A549 treated with CpdA at 1 μM for 4 hours (cell line): ENCODE measurements at places on chromosomes 5 and 9. TPM values are rescaled to one million over a fixed set of nuclear protein-coding genes. Genes with fewer than 3 reads are reported as not detected.

FOXI1 gene
- total RNA-seq: not detected in 5 replicates

TSLP gene
- not detected in 5 replicates for total RNA-seq

ADGRD2 gene
- 0.03 TPM in 1 of 5 replicates, not detected in the others for total RNA-seq

NNT gene
- 10.6 to 14.9 TPM (median 12.0 TPM) in 5 replicates for total RNA-seq

UAP1L1 gene
- total RNA-seq: 9.7 to 15.4 TPM (median 11.3 TPM) in 5 replicates

C5orf46 gene
- not detected in 5 replicates for total RNA-seq

EEIG1 gene
- 65.8 to 85.4 TPM (median 74.9 TPM) in 5 replicates for total RNA-seq

FCN2 gene
- total RNA-seq: not detected in 5 replicates

NUP214 gene
- total RNA-seq: 23.9 to 29.2 TPM (median 24.3 TPM) in 5 replicates

NR5A1 gene
- 0.08 TPM in 1 of 5 replicates, not detected in the others for total RNA-seq

KCNV2 gene
- total RNA-seq: not detected in 5 replicates

ACOT12 gene
- total RNA-seq: 0.08 TPM in 1 of 5 replicates, not detected in the others

IGFBPL1 gene
- total RNA-seq: 2.3 to 3.6 TPM (median 3.1 TPM) in 5 replicates

IFNA13 gene
- not detected in 5 replicates for total RNA-seq

SIGMAR1 gene
- 146 to 204 TPM (median 198 TPM) in 5 replicates for total RNA-seq

MACIR gene
- total RNA-seq: 18.5 to 20.2 TPM (median 19.9 TPM) in 5 replicates

EGFLAM gene
- 0.08 to 0.11 TPM in 2 of 5 replicates, not detected in the others for total RNA-seq

SLC22A4 gene
- total RNA-seq: 3.5 to 4.7 TPM (median 4.2 TPM) in 5 replicates

C1QTNF2 gene
- total RNA-seq: 0.14 to 0.16 TPM (median 0.15 TPM) in 4 of 5 replicates, not detected in the other

RGS7BP gene
- total RNA-seq: not detected in 5 replicates
